ENCODE measurements at places on chromosomes 16 and 17.

- no peak for DNase-seq
Measured at GRCh38 chr17:75910699-75911098, 6.0 kb upstream of the MRPL38 start.

- no peak for DNase-seq
Measured at GRCh38 chr17:73013301-73013700, 79.2 kb downstream of the SLC39A11 start.

DNA sequence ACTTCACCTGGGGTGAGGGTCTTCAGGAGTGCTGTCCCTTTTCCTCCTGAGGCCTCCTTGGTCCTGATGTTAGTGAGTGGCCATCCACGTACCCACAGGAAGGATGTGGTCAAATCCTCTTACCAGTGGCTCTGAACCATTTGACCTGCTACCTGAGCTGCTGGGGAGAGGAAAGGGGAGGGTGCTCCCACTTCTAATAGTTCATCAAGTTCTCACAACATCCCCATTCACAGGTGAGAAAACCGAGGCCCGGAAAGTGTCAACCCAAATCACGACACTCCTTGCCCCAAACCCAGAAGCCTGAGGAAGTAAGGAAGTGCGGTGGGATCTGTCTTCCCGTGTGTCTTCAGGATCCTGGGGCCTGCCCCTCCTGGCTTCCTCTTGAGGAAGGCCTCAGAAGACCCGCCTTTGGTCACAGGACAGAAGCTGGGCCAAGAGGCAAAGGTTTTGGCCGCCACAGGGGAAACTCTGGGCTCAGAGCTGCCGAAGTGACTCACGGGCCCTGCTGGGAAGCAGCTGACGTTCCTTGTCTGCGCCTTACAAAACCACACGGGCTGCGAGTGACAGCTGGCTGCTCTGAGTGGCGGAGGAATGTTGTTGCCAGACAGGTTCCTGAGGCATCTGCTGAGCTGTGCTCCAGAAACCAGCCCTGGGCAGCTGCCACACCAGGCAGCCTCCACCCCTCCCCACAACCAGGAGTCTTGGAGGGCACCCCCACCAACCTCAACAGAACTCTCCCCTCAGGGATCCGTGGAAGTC is 13.9 kb upstream of the KIFC3 start:
- peak; percentile 95 for DNase-seq

- no peak for DNase-seq
Measured at GRCh38 chr16:66365651-66366050, 840 bp upstream of the CDH5 start.

DNA sequence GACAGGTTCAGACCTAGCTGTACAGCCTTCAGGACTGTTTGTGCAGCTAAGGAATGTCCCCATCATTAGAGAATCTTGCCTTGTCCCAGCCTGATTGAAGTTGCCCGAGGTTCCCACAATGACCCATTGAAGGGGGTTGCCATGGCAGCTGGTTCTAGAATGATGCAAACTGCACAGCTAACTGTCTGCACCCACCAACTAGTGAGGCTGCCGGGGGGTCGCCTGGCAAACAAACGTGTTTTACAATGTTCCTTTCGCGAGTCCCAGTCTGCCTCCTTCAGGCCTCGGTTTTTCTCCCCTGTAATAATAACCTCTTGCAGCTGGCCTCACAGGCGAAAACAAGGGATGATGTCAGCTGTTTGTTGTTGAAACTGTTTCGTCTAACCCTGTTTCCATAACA is 5.5 kb downstream of the C16orf96 start:
- no peak for DNase-seq

GRCh38 chr17:63841350-63842172 is 924 bp downstream of the SMARCD2 start:
- no peak for DNase-seq

All from kidney epithelial cell (primary cell).